ENCODE measurements at places on chromosomes 13 and 19. TPM values are rescaled to one million over a fixed set of nuclear protein-coding genes. Genes with fewer than 3 reads are reported as not detected.

GRCh38 chr13:45333977-45334922, 6.7 kb downstream of the TPT1 start:
- DNase-seq = peak; percentile 44

GRCh38 chr19:21328406-21328805, 804 bp downstream of the ZNF708 start:
- DNase-seq = peak; percentile 22

Gene IGFL2
- polyA plus RNA-seq = not detected

DNA sequence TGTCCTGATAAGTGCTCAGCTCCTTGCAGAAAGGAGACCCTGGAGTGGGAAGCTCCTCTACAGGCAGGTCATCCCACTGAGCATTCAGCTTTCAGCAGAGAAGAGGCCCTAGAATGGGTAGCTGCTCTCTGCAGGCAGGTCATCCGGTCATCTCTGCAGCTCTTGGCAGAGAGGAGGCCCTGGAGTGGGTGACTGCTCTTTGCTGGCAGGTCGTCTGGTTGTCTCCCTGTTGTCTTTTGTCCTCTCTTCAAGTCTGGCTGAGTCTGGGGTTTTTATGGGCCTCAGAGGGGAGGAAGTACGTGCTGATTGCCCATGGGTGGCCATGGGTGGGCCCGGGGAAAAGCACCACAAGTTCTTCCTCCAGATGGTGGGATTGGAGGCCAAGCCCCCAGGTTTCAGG, 250.3 kb upstream of the EDNRB start:
- DNase-seq = no peak

DNA sequence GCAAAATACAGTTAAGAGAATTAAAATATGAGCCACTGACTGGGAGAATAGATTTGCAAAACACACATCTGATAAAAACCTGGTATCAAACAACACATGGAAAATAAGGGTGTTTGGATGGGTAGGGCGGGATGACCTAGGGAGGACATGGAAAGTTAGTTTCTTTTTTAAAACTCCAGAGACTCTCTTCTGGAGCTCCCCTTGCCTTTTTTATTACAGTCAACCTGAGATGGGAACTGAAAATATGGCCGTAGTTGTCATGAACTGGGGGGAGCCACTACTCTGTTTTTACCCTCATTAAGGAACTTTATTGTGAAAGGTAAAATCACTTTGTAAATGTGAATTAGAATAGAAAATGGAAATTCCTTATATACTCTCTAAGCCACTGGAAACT, 113.0 kb downstream of the ATP11A start:
- DNase-seq = no peak

Data from muscle of leg (tissue), 16 donors.